Sigmoid colon (tissue), 7 donors: ENCODE measurements at places on chromosomes 1 and 21. TPM values are rescaled to one million over a fixed set of nuclear protein-coding genes. Genes with fewer than 3 reads are reported as not detected.

- DNase-seq: no peak
Observed at GRCh38 chr21:23247334-23247733, 2249.1 kb downstream of the NCAM2 start.

DNA sequence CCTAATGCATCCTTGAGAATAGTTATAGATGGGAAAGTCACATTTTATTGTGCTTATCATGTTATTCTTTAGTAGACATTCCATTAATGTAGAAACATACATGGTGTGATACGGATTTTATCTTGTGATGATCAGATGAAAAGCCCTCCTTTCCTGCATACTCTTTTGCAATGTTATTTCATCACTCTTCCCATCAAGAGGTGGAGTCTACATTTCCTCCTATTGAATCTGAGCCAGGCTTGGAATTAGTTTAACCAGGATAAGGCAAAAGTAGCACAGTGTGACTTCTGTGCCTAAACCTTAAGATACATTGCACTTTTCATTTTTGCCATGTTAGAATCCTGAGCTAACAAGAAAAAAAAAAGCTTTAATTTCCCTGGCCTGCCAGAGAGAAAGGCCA lies 393.7 kb upstream of the ST6GALNAC5 start:
- DNase-seq: no peak

GRCh38 chr1:203104789-203105390 lies 19.1 kb upstream of the MYOG start:
- DNase-seq: no peak

GRCh38 chr1:25706146-25707089 lies 89.8 kb downstream of the MAN1C1 start:
- DNase-seq: peak; percentile 49

Gene DNAH14
- total RNA-seq: 8.3 TPM

Gene NPR1
- total RNA-seq: 36.2 TPM
